ENCODE measurements at places on chromosomes 2 and 18.

- no peak for DNase-seq
Measured at GRCh38 chr2:119301413-119301812, 65.2 kb downstream of the C2orf76 start.

DNA sequence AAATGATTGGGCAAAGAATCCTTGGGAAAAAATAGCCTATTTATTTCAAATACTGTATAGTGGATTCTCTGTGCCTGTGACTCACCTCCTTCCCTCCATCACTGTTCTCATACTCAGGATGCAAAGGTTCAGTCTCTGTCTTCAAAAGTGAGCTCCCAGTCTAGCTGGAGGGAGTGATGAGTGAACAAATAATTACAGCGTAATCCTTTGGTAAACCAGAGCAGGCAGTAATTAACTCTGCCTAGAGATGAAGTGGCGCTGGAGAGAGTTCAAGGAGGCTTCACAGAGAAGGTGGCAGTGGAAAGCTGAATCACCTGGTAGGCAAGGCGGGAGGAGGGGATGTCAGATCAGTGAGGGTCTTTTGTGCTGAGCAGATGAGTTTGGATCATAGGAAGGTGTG is 6.5 kb downstream of the DGUOK start:
- DNase-seq: no peak

- no peak for DNase-seq
Measured at GRCh38 chr2:161243905-161244304, 64.3 kb upstream of the PSMD14 start.

- DNase-seq: no peak
Measured at GRCh38 chr18:1585881-1586488, 681.3 kb downstream of the ADCYAP1 start.

DNA sequence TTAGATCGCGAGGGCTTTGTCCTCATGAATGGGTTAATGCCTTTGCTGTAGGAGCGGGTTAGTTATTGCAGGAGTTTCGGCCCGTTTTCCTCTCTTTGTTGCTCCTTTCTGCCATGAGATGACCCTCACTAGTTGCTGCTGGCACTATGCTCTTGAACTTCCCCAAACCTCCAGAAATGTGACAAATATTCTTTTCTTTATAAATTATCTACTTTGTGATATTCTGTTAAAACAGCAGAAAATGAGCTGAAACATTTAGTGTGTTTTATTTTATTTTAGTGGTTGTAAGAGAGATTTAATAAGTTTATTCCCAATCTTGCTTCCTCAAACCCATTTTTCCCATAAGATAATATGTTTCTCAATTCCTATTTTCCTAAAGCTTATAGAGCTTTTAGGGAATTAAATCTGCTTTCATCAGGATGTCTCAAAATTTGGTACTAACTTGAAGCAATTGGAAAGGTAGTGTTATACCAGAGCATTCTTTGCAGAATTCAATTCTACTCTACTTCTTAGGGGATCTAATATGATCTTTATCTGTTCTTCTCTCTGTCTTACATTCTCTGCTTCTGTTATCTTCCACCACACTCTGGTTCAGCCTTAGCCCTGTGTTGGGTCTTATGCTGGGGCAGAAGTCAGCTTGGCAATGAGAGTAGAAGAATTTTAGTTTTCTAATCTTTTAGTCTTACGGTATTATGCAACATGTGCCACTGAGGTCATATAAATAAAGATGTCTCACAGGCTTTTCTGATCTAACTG is 23.1 kb downstream of the DDX1 start:
- no peak for DNase-seq

DNA sequence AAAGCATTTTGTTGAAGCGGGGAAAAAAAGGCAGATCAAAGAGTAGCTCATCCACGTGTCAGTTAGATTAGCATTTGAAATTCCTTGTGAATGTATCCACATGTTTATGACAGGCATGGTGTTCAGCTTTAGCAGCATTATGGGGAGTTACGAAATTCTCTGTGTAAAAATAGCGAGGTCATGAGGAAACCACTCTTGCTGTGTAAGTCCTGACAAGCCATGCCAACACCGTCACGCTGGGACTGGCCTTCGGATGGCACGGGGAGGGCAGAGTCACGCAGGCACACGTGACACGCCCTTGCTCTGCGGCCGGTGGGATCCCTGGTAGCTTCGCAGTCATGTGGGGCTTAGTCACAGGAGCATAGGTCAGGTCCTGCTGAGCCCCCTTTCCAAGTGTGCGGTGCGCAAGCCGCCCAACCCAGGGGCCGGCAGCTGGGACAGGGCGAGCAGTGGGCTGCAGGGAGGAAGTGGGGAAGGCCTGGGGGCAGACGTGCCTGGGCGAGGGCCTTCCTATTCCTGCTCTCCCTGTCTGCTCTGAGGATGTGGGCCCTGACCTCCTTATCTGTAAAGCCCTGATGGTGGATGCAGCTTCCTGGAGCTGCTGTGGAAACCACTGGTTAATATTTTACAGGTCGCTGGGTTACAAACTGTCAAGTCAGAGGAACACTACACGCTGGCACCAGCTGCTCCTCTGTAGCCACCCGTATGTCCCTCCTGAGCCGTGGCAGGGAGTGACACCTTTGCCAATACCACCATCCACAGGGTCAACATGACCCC is 18.0 kb downstream of the MBP start:
- DNase-seq: no peak

GRCh38 chr18:77052297-77052982 is 80.1 kb downstream of the MBP start:
- no peak for DNase-seq

- no peak for DNase-seq
Measured at GRCh38 chr2:63093502-63093901, 42.9 kb downstream of the OTX1 start.

DNA sequence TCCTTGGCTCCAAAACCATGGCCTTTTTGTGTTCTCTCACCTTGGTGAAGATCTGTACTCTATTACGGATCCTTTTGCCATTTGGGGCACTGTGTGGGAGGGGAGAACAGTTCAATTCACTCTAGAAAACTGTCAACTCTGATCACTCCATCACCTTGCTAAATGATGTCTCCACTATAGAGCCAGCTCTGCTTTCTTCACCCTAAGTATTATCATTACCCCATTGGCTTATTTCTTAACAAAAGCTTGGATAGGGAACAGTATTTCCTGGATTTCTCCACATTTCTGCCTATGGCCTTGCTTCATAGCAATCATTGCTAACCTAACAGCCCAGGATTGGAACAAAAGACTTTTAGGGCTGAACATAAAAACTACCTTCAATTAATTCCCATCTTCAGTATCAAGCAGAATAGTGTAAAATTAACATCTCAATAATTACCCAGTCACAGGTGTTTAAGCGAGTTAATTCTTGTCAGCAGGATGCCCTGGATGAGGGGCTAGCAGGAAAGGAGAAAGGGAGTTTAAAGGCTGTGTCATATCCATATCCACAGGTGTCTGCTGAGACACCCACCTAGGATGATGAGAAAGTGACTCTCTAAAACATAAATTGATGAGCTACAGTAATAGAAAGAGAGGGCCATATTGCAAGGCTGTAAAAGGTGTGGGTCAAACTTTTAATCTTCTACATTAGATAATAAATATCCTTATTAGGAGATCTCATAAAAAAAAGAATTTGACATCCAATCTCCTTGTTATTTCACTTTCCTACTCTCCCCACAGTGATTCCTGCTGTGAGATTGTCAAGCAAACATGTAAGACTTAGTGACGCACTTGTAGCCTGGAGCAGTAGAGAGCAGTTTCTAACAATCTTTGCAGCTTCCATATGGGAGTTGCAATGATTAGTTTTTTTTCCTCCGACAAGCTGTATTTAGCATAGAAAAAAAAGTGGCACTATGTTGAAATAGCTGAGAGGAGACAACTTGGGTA is 589.5 kb upstream of the NXPH2 start:
- no peak for DNase-seq

DNA sequence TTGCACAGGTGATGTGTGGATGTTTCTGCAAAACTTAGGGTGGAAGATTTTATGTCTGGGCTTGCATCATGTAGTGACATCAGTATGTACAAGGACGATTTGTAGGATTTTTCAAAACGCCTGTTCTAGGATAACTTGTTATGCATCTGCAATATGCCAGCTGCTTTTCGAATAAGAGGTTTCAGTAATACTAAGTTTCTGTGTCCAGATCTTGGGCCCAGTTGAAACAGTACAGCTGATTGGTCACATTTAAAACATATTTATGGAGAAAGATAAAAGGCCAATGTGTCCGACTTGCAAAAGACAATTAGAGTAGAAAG is 1.2 kb downstream of the PTPN4 start:
- no peak for DNase-seq

- no peak for DNase-seq
Measured at GRCh38 chr18:46393961-46394360, 263.1 kb downstream of the LOXHD1 start.

DNA sequence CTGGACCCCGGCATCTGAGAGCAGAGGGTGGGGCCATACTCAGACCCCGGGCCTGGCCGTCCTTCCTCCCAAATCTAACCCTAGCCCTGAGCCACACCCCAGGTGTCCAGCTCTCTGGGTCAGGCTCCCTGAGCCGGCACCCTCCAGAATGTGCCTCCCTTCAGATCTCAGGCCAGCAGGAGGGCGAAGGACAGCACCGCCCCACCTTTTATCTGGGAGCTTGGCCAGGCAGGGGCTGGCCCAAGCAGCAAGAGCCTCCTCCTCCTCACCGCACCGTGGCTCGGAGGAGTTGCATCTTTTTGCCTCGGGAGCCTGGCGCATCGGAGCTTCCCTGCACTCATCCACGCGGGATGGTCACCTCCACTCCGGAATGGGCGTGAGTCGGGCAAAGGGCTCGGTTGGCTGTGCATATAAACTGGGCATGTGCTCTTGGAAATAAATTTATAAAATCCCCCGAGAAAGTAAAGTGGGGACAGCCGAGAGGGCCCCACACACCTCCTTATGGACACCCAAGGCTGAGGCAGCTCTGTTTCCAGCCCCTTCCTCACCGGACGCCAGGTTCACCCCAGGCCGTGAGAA is 69.1 kb upstream of the CTDP1 start:
- no peak for DNase-seq

- no peak for DNase-seq
Measured at GRCh38 chr2:229980431-229981184, 58.3 kb downstream of the FBXO36 start.

DNA sequence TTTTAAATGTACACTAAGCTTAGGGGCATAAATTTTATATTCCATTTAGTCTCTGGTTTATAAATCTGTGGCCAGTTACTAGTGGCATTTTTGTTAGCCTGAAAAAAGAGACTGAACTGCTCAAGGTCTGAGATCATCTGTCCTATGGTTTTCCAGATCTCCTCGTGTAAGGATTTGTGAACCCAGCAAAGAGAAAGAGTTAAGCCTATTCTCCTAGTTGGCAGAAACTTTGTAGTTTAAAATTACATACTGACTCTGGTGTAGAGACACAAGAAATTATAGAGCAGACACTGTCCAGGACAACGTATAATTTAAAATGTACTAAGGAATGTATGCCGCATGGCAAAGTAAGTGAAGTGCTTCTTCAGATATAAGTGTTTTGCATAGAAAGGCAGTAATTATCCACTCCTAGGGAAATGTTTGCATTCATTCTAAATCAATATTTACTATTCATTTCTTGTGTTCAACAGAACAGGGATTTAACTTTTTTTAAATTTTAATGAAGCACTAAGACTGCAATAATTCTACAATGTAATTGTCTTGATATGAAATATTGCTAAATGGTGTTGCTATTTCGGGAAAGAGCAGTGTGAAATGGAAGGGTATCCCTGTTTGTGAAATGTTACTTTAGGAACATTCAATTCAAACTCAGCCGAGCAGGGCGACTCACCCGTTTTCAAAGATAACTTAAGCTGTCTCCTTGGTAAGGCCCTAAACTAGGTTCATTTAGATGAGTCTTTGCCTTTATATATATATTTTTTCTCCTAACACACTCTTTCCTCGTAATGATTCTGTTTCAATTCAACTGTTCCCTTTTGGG is 508.4 kb upstream of the ZEB2 start:
- DNase-seq: no peak

DNA sequence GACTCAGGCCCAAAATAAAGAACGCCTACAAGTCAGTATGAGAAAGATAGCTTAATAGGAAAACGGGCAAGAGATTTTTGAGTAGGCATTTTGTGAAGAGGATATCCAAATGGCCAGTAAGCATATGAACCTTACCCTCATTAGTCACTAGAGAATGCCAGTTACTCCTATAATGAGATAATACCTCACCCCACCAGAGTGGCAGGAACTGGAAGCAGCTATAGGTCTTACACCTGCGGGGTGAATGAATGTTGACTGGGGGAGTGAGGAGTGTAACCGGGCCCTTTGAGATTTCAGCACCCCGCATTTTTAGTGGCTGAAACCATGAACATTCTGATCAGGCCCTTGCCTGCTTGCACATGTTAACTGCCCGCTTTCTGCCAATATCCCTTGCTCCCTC is 7.5 kb upstream of the PTPN2 start:
- DNase-seq: no peak

DNA sequence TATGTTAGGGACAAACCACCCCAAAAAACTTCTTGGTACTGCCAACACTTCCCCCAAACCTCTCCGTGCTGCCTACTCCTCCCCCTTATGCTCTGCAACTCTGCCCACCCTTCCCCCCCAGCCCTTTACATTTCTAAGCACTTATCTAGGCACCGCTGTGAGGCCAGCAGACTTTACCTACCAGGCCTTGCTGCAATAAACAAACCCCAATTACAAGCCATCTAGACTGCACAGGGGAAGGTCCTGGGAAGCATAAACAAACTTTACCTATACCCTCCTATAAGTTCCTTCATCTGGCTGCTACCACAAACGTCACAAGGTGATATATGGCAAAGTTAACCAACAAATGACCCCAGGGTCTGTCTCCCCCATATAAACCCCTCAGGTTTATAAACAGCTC is 259.4 kb upstream of the GULP1 start:
- DNase-seq: no peak

DNA sequence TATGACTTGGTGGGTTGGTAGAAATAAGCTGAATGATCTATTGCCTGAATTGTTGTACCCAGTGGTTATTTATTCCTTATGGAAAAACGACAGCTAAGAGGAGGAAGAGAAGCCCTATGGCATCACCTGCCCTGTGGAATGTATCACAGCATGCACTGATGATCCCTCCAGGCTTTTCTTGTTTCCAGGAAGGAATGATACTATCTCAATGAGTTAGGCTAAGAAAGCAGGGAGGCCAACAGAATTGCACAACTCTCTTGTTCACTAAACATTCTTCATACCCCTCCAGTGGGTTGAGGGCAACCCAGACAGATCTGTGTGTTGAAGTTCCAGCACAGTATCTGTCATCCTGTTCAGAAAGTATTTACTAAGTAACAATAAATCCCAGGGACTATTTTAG is 1001.7 kb upstream of the GYPC start:
- DNase-seq: no peak

GRCh38 chr18:35856178-35856577 is 116.3 kb upstream of the RMP24 start:
- no peak for DNase-seq

- DNase-seq: no peak
Measured at GRCh38 chr2:67164771-67165522, 232.2 kb upstream of the ETAA1 start.
